Thymus (tissue), 14 donors: ENCODE measurements at places on chromosomes 3 and 15. TPM values are rescaled to one million over a fixed set of nuclear protein-coding genes. Genes with fewer than 3 reads are reported as not detected.

DNA sequence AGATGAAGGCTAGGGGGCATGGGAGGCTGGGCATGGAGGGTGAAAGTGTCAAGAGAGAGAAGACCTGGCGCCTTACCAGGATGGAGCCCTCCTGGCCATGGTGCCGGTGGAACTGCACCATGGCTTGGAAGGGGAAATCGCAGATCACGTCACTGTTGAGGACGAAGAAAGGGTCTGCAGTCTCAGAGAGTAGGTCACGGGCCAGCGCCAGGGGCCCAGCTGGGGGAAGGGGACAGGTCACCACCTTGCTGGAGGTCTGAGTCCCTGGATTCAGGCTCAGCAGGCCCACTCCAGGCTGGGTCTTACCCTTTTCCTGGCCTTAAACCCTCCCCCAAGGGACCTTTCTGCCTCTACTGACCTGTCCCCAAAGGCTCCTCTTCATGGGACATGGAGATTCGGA is 855 bp downstream of the GMPPB start:
- no peak for DNase-seq

DNA sequence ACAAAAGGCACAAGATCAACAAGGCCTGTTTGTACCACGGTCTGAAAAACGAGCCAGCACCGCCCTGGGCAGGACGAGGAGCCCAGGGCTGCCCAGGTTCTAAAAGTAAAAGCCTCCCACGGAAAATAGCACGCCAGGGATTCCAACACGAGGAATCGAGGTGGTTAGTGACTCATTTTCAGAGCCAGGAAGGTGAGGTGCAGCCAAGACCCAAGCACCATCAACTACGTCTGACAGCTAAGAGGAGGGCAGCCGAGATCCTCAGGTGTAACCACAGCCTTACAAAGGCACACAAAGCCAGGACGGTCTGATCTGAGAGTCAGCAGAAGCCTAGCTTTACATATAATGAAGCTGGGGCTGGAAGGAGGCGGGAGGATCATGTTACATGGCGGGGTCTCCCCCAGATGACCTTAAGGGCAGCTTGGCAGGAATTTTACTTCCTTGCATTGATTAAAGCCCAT is 52.5 kb downstream of the ATP10A start:
- no peak for DNase-seq

DNA sequence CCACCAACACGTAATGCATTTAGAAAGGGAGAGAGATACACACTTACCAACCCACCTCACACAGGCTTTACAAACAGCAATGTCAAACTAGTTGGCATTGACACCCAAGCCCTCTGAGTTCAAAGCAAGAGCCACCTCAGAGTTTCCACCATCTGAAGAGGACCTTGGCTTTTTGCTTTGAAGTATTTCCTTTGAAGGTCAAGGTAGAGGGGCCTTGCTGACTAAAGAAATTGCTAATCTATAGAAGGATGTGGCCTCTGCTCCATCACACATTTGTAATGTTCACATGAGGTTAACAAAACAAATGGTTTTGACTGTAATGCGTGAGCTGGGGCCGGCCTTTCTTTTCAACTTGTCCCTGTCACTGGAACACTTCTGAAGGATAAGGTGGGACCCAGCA is 117.7 kb downstream of the POLR2M start:
- DNase-seq: no peak

DNA sequence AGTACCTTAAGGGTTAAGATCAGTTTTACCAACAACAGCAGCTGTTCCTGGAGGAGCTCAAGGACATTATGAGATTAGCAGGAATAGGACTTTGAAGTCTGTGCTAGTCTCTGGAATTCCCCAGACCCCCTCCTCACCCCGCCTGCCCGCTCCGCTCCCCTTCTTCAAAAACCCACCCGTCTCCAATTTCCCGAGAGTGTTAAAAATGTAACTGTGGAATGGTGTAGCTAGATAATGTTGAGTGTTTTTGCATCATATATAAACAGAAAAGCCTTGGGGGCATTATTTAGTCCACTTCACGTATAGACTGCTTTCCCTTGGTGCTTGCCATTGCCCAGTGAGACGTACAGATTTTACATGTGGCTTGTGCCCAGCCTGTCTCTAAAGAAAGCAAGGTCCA is 65.0 kb upstream of the SEMA6D start:
- DNase-seq: no peak

DNA sequence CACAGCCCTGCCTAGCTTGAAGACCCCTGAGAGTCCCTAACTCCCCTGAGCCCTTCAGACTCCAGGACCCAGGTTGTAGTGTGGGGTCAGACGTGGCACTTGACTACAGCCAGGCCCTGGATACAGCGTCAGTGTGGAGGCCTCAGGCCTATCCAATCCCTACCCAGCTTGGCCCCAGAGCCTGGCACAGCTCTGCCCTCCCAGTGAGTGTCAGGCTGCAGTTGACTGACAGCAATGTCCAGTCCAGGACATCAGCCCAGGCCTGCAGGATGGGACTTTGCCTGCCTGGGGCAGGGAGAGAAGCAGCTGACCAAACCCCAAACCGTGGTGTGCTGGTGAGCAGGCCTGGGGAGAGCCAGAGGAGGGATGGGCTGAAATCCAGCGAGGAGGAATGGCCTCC is 27.3 kb downstream of the KLF13 start:
- DNase-seq: no peak

- DNase-seq: no peak
These were observed 123.2 kb upstream of the BNIP2 start for GRCh38 chr15:59812250-59812870.

- no peak for DNase-seq
These were observed 14.9 kb downstream of the BTLA start for GRCh38 chr3:112484352-112484751.

GRCh38 chr3:106249159-106249558 is 380.3 kb upstream of the CBLB start:
- DNase-seq: no peak

DNA sequence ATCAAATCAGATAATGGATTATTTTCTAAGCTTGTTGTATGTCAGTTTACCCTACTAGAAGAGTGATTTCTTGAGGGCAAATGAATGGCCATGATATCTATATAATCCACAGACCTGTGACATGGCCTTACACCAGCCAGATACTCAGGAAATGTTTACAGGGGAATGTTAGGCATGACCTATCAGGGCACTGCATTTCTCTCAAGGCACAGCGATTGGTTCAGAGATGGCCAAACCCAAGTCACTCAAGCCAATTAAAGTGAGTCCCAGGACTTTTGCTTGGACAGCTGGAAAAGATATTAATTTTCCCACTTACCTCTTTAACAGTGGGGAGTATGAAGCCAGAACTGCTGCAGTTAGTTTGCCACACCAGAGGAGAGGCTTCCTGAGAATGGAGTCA is 28.7 kb upstream of the GATA2 start:
- no peak for DNase-seq

GRCh38 chr3:3086239-3086638 is 23.9 kb downstream of the IL5RA start:
- no peak for DNase-seq

- no peak for DNase-seq
These were observed 31.5 kb downstream of the UBE2E1 start for GRCh38 chr3:23837286-23837685.

DNA sequence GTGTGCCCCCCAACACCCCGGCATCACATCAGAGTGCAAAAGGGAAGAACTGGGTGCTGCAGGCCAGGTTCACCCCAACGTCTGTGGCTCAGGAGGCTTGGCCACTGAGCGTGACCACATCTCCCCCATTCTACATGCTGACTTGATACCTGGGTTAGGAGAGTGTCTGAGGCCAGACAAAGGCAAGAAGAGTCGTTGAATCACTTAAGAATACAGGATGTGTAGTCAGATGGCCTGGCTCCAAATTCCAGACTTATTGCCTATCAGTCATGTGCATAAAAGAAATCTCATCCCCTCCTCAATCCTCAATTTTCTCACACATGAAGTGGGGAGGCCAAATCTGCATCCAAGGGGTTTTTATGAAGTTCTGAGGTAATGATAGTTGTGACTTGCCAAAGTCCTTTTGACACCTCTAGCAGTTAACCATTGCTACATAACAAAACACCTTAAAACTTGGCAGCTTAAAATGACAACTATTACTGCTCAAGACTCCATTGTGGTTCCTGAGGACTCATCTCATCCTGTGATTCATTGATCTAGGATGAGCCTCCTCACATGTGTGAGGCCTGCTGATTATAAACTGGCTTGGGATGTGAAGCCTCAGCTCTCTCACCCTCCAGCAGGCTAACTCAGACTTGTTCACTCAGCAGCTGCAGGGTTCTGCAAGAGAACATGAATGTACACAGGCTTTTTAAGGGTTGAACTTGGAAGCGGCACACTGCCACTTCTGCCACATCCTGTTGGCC is 138.8 kb upstream of the TLE3 start:
- DNase-seq: no peak

- DNase-seq: no peak
These were observed 65.1 kb upstream of the TSC22D2 start for GRCh38 chr3:150342896-150343467.

GRCh38 chr3:166580561-166580960 is 743.3 kb upstream of the BCHE start:
- no peak for DNase-seq

GRCh38 chr15:40275523-40275922 is 7.3 kb downstream of the ANKRD63 start:
- DNase-seq: no peak

- no peak for DNase-seq
These were observed 87.0 kb downstream of the KLHL25 start for GRCh38 chr15:85707519-85708338.

DNA sequence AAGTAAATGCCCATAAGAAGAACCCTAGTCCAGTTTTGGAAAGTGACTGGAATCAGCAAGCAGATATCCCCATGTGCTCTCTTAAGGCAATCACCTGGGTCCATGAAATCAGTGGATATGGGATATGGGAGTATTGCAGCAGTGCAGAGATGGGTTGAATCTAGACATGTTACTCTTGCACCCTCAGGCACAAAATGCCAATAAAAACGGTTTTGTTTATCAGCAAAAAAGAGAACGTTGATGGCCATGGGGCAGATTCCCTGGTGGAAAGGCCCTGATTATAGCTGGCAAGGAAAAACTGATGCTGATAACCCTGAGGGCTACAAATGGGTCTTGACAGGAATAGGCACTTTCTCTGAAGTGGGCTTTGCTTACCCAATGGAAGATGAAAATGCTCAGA is 380.2 kb upstream of the SEMA6D start:
- DNase-seq: no peak

GRCh38 chr15:63277893-63278456 is 570 bp downstream of the APH1B start:
- DNase-seq: no peak

- DNase-seq: no peak
These were observed 725.9 kb upstream of the NR2F2 start for GRCh38 chr15:95604634-95605036.

GRCh38 chr15:73631915-73632669 is 1.1 kb downstream of the NPTN start:
- DNase-seq: peak; percentile 22

DNA sequence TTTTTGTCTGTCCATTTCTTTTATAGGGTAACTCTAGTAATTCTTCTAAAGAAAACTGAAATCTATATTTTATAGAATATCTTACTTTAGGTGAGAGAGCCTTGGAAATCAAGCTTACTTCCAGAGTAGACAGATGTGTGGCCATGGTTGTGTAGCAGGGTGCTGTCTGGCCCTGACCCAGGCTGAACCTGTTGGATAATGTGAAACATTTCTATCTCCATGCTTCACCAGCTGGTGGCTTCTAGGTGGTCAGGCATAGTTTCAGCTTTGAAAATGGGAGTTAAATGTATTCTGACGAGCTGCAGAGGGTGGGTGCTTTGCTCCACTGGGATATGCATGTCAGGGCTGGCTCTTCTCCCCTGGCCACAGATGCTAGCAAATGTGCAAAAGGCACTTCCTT is 20.8 kb upstream of the NR2C2 start:
- DNase-seq: no peak

DNA sequence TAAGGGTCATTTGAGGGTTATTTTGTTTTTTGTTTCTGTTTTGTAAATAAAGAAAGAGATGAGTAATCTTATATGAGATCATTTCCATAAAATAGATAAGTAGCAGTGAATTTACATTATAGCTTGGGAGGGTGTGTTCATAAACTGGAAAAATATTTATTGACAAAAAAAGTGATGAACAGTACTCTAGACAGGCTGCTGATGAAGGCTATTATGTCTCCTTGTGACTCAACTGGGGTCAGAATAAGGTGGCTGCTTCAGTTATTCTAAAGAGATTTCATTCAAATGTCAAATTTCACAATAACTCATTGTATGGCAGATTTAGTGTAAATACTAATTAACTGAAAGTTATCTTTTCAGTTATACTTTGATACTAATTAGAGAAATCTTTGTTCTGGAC is 251.1 kb upstream of the CMC1 start:
- DNase-seq: no peak

DNA sequence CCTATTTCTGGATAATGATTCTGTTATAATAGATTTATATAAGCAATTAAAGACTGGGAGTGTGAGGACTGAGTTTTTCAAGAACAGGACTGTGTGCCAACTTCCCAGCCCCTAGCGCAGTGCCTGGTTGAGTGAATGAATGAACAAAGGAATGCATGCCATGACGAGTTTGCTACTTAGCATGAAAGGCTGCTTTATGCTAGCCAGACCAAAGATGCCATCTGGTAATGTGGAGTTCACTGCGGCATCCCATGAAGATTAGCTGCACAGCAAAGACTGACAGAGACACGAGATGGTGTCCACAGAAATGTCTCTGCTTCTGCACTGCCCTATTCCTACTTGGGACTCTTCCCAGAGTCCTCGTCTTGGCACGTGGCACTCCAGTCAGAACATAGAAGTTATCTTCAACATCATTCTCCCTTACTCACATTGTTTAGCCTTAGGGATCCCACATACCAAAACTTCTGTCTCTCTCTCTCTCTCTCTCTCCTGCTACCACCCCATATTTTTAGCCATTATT is 283.9 kb upstream of the CTNNB1 start:
- DNase-seq: no peak

GRCh38 chr3:147418371-147418781 is 9.2 kb downstream of the ZIC1 start:
- DNase-seq: no peak

DNA sequence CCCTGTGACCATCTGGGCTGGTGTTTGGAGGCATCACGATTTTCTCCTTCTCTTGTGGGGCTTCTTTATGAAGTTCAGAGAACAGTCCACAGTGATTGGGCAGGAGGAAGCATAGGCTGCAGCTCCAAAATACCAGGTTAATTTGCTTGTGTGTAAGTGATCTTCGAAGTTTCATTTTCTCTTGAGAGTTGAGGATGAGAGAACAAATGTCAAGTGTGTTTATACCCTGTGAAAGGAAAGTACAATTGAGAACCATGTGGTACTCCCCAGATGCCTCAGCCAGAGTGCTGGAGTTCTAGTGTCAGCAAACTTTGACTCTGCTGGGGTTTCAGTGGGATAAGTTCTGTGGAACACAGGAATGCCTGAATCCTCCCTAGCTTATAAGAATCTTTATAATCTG is 357.1 kb upstream of the CFAP20DC start:
- no peak for DNase-seq

Gene RASGRP1
- 53.3 TPM for total RNA-seq

Gene UNC45A
- 29.8 TPM for total RNA-seq

Gene SLC22A13
- 0.09 TPM for total RNA-seq

Gene ADAMTS17
- 10.4 TPM for total RNA-seq

Gene SLC15A2
- 1.0 TPM for total RNA-seq

Gene COPG1
- 74.7 TPM for total RNA-seq

Gene EXD1
- total RNA-seq: 0.09 TPM

Gene PLIN1
- total RNA-seq: 0.05 TPM

Gene GPR149
- total RNA-seq: not detected

Gene NPAP1
- under 0.01 TPM for total RNA-seq

Gene NOX5
- total RNA-seq: 0.19 TPM

Gene CCR2
- 7.3 TPM for total RNA-seq

Gene CHRNB4
- total RNA-seq: 0.47 TPM

Gene PLAAT1
- total RNA-seq: 1.3 TPM

Gene SCG5
- 2.0 TPM for total RNA-seq

Gene CCDC9B
- 0.28 TPM for total RNA-seq
